ENCODE measurements at places on chromosomes 11 and 22.
A peak's percentile ranks its signal among the peaks of the same experiment; 100 is the strongest.

DNA sequence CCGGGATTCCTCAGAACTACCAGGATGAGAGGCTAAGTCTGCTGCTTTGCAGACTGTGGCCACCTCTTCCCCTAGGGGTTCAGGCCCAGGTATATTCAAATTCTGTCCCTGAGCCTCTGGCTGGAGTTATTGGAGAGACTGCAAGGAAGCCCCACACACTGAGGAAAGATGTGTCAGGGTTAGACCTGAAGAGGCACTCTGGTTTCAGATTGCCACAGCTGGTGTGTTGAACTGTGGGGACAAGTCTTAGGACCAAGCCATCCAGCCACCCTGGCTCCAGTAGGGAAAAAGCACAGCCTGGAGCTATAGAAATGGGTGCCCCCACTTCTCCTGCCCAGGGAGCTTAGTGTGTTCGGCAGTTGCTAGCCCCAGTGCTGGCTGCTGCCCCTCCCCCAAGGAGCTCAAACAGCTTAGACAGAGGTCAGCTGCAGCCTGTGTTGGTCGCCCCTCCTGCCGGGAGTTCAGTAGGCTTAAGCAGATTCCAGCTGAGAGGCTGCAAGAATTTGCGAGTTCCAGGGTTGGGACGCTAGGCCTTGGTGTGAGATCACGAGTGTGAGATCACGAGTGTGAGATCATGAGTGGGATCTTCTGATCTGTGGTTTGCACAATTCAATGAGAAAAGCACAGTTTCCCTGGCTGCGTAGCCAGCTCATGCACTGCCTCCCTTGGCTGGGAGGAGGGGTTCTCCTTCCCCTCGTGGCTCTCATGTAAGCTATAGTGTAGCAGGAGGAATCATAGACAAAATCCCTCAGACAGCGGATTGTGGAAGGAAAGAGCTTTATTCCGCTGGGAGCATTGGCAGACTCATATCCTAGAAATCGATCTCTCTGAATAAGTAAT lies 552.1 kb upstream of the CHORDC1 start:
- DNase-seq, result no peak

DNA sequence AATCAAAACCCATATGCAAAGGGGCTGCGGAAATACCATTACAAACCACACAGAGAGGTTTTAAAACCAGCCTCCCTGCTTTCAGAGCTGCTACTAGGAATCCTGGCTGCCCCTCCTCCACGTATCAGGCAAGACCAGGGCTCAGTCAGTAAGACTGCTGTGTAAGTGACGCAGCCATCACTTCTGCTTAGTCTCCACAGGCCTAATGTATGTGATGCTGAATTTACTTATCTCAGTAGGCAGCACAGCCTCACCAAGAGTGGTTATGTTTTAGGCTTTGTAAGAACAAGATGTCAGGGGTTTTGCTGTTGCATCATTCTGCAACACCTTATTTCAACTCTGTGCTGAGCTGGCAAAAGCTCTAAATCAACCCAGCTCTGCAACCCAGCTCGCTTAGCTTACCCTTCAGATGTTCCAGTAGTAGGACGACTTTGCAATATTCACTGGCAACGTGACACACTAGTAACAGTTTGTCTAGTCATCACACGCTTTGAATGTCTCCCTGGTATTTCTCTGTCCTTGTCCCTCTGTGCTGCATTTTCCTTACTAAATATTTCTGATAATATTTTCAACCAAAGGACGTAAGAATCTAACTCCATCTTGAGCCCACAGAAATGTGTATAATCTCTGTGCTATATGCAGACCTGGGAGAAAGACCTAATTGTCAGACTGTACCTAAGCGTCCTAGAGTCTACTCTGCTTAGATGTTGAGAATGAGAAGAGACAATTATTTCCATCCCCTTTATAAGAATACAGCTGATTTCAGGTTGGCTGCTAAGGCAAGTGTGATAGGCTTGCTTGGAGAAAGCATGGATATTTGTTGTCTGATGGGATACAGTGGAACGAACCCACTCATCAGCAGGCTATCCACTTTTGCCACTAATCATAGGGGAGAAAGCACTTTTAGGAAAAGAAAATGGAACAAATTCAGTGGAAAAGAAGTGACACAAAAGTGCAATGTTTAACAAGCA lies 72.2 kb downstream of the LARGE2 start:
- DNase-seq, result no peak

DNA sequence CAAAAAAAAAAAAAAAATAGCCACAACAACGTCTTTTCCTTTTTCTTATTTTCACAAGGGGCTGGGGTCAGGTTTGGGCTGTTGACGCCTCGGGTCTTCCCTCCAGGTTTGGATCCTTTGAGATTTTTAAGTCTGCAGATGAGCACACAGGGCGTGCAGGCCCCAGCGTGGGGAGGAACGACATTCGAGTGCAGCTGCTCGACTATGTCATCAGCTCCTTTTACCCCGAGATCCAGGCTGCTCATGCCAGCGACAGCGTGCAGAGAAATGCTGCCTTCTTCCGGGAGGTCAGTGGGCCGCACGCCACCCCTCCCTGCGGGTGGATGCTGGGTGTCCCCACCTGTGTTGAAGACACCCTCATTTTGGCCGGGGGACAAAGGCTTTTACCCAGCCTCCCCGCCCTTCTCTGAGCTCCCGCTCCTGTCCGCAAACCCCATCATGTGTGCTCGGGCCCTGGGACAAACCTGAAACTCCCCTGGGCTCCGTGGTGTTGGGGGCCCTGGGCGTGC lies 7.7 kb downstream of the SELENOO start:
- no peak for DNase-seq

DNA sequence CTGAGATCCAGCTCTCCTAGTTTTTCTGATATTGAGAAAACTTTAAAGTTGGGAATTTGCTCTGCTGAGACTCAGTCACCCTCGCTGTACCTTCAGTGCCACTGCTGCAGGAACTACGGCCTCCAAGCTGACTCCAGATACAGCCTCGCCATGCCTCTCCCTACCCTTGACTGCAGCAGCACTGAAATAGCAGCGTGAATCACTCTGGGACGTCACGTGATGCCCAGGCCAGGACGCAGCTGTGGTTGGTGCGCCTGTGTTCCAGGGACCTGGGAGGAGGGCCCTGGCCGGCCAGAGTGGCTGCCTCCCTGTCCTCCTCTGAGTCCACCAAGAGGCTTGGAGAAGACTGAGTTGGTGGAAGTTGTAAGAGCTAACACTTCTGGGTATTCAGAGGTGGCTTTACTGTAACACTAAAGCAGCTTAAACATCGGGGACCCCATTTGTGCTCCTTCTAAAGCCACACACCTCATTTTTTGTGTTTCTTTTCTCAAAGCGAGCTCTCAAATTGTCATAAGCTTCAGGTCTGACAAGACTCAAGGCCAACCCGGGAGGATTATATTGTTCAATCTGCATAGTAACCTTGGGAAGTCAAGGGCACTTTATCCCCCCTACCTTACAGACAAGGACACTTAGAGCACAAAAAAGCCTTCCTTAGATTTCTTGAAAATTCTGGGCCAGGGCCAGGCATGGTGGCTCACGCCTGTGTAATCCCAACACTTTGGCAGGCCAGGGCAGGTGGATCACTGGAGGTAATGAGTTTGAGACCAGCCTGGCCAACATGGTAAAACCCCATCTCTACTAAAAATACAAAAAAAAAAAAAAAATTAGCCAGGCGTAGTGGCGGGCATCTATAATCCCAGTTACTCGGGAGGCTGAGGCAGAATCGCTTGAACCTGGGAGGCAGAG lies 4.2 kb upstream of the STIP1 start:
- DNase-seq, result peak; percentile 45

DNA sequence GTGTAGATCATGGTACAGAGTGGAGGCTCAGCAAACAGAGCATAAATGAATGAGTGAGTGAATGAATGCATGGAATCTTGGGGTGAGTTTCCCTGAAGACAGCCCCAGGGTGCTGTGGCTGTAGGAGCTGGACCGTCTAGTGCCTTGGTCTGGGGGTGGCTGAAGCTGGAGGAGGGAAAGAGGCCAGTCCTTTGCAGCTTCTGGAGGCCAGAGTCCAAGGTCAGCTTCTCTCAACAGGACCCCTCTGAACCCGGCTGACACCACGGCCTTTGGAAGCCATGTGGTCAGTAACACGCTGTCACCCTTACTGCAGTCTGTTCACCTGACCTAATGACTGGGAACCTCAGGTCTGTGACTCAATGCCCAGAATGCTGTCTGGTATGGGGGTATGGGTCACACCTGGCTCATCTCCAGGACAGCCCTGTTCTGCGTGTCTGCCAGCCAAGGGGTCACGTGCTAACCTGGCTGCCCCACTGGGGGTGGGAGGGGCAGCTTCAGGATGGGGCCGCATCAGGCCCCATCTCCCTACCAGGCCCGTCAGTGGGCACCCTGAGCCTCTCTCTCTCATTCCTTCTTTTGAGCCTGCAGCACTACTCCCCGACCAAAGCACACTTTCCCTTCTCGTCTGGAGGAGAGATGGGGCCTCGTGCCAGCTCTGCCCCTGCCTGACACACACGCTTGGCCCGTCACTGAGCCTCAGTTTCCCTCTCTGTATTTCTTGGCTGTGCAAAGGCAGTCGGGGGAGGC lies 24.1 kb upstream of the CHKA start:
- DNase-seq, result no peak

DNA sequence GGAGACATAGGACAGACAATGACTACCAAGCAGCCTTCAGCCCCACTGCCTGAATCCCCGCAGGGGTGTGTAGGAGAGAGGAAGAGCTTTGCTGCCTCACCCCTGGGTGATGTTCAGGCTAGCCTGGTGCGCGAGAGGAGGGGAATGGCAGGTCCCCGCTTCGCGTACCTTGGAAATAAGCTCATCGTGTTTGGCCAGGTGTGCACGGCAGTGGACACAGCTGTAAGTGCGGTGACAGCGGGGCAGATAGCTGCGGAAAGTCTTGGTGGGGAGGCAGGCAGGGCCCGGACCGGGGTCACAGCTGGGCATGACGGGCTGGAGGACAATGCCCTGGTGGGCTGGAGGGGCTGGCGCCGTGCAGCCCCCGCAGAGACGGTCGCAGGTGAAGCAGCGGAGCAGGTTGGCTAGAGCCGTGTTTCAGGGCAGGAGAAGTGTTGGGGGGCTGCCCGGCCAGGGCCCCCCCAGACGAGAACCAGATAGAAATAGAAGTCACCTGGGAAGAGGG lies 2.9 kb downstream of the YPEL4 start:
- DNase-seq, result no peak

DNA sequence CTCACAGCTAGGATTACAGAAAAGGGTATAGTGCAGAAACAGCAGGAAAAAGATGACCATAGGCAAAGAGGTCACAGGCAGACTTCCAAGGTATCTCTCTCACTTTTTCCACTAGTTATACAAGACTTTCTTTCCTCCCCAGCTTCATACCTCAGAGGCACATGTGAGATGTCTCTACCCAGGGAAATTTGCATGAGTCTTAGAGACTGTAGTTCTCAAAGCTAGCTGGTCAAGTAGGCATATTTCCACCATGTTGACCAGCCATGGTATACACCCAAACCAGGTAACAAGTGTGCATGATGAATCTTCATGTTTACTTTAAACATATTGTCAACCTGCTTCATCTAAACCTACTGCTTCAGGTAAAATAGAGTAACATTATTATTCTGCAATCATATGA lies 27.9 kb downstream of the PRMT3 start:
- no peak for DNase-seq

DNA sequence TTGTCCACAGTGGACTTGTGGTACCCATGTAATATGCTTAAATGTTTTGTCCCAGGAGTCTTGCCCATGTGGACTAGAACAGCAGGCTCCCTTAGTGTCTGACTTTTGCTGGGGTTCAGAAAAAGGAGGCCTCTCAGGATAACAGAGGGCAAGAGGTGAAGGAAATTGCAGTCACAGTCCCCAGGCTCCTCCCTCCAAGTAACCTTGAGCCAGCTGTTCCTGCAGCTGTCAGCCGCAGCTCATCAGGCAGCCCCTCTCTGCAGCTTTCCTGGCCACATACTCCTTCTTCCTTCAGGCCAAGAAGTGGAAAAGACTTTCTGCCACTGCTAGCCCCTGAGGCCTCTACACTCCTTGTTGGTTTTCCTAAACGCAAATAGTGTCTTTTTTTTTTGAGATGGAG lies 6.3 kb upstream of the MYO18B start:
- no peak for DNase-seq

- no peak for DNase-seq
These were observed 79.9 kb upstream of the PRR5 start for GRCh38 chr22:44622147-44622427.

- DNase-seq, result no peak
These were observed 12.9 kb upstream of the WT1 start for GRCh38 chr11:32448232-32448631.

- DNase-seq, result no peak
These were observed 418.7 kb upstream of the CADM1 start for GRCh38 chr11:115922876-115923275.

GRCh38 chr11:68373189-68373814 lies 60.9 kb downstream of the LRP5 start:
- no peak for DNase-seq

DNA sequence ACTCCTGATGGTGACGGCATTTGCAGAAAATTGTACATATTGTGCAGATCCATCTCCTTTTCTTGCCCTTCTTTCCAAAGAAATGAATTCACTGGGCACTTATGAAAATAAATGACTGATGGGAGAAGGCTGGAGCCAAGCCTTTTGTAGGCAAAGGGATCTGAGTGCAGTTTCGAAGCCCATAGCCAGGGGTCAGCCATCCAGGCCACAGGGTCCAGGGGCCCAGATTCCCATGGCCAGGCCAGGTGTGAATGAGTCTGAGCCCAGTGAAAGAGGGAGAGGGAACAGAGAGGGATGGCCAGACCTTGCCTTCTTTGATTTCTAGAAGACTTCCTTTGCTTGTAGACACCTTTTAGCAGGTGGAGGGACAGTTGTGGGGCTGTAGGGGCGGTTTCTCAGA lies 209.1 kb downstream of the KIRREL3 start:
- DNase-seq, result no peak

DNA sequence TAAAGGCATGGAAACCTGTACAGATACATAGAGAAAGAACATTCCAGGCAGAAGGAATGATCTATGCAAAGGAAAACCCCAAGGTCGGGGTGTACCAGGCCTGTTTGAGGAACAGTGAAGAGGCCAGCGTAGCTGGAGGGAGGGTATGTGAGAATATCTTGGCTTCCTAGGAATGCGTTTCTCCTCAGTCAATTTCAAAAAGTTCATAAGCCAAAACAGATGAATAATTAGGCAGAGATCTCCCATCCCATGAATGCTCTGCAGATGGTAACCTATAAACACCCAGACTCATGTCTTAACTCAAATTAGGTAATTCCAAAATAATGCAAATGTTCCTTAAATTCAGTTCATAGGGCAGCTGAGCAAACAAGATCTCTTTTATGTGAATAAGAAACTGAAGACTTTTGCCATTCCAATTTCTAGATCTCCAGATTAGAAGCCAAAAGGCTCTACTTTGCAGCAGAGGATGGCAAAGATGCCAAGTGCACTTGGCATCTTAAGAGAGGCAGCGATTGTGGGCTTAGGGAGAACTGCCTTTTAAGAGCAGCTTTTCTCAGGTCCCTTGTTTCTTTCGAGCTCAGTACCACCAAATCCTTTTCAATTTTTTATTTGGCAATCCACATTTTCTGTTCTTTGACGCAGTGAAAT lies 13.2 kb downstream of the FAM118B start:
- DNase-seq, result no peak

DNA sequence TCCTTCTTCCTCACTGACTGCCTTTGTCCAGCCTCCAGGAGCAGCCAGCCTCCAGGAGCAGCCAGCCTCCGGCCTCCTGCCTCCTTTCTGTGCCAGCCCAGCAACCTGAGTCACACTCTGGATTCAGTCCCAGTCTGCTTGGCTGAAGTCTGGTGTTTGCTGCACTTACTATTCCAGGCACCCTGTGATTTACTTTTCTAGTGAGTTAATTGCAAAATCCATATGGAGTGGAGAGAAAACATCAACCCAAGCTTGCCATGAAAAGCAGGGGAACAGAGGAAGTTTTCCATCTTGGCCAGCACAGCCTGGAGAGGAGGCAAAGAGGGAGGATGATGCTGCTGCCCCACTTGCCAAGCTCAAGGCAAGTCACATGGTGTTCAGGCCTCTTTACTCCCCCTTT lies 400.5 kb downstream of the TENM4 start:
- DNase-seq, result no peak

GRCh38 chr11:61370349-61371005 lies 8.3 kb downstream of the TMEM138 start:
- no peak for DNase-seq
